Choroid plexus epithelial cell (primary cell): ENCODE measurements at places on chromosomes 5 and 9.

GRCh38 chr5:94784536-94785505 lies 166.4 kb downstream of the SLF1 start:
- DNase-seq, result peak; percentile 20

GRCh38 chr9:133280392-133280791 lies 5.4 kb upstream of the ABO start:
- no peak for DNase-seq

GRCh38 chr5:171639205-171639621 lies 146.4 kb upstream of the SMIM23 start:
- DNase-seq, result no peak

- no peak for DNase-seq
Measured at GRCh38 chr9:134388289-134388808, 62.1 kb downstream of the RXRA start.

DNA sequence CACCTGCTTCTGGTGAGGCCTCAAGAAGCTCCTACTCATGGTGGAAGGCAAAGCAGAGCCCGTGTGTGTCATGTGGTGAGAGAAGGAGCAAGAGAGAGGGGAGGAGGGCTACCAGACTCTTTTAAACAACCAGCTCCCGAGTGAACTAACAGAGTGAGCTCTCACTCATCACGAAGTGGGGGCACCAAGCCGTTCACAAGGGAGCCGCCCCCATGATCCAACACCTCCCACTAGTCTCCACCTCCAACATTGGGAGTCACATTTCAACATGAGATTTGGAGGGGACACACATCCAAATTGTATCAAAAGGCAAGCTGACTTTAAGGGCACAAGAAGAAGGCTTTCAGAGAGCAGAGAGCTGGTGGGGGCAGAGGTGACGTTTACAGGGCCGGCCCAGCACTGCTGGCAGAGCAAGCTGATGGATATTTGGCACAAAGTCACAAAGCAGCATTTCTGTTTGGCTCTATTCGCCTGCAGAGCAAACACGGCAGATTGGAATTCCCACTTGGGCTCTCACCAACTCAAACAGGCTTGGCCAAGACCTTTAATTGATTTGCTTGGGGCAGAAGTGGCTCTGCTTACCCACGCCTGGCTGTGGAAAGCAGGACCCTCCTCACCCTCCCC lies 20.0 kb downstream of the PITX1 start:
- no peak for DNase-seq

DNA sequence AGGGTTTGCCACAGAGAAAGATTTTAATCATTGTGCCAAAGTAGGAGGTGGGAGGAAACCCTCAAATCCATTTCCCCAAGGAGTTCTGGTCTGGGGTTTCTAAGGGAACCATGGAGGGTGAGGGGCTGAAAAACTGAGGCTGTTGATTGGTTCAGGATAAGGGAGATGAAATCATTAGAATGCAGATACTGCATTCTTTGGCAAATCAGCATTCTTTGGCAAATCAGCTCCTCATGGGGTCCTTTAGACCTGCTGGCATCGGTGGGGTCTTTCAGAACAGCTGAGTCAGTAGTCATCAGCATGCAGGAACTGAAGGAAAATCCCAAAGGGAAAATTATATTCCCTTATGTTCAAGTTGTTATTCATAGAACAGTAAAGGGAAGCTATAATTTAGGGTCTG lies 585.5 kb downstream of the ISL1 start:
- DNase-seq, result no peak

GRCh38 chr9:105679257-105680022 lies 14.9 kb upstream of the TMEM38B start:
- DNase-seq, result no peak

- peak; percentile 54 for DNase-seq
Measured at GRCh38 chr5:81525690-81526089, 131.8 kb upstream of the ACOT12 start.

DNA sequence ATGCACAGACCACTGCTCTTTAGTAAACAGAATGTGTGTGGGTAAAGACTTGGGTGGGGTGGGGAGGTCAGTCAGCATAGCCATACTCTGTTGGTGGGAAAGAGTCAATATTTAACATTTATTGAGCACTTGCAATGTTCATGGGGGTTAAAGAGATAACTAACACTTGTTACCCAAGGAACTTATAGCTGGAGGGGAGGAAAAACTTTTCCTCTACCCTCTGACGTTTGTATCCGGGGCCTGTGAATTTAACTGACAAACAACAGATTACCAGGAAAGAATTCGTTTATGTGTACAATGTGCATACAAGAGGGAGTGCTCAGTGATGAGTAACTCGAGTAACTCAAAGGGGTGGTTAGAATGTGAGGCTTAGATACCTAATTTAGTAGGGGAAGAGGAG lies 6.8 kb upstream of the CLINT1 start:
- DNase-seq, result no peak

GRCh38 chr9:104456831-104457230 lies 47.2 kb upstream of the OR13F1 start:
- DNase-seq, result no peak

DNA sequence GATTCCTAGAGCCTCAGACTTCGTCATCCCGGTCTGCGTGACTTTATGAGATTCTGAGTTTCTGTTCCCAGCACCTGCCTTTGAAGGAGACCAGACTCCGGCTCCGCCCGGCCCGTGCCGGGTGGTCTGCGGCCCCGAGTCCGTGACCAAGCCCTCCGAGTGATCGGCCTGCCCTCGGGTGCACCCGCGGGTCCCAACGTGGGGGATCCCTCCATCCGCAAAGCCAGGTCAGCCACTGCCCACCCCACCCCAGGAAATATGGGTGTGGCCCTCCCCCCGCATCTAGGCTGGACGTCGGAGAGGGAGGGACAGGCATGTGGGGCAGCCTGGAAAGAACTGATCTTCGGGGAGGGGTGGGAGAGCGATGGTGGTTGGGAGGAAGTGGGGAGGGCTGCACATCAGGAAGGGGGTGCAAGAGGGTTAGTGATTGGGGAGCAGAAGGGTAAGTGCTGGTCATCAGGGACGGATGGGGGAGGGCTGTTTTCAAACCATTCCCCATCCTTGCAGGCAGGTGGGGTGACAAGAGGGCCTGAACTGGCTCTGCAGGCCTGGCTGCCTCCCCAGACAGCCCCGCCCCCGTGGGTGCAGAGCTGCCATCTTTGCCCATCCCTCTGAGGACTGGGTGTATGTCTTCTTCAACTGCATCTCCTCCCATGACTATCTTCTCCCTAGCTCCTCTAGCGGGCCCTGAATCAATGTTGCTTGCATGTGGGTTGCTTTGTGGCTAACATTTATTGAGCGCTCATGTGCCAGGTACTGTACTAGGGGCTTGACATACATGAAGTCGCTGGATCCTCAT lies 747 bp downstream of the LRSAM1 start:
- peak; percentile 52 for DNase-seq

GRCh38 chr5:151234476-151235238 lies 10.8 kb upstream of the CCDC69 start:
- DNase-seq, result peak; percentile 94

DNA sequence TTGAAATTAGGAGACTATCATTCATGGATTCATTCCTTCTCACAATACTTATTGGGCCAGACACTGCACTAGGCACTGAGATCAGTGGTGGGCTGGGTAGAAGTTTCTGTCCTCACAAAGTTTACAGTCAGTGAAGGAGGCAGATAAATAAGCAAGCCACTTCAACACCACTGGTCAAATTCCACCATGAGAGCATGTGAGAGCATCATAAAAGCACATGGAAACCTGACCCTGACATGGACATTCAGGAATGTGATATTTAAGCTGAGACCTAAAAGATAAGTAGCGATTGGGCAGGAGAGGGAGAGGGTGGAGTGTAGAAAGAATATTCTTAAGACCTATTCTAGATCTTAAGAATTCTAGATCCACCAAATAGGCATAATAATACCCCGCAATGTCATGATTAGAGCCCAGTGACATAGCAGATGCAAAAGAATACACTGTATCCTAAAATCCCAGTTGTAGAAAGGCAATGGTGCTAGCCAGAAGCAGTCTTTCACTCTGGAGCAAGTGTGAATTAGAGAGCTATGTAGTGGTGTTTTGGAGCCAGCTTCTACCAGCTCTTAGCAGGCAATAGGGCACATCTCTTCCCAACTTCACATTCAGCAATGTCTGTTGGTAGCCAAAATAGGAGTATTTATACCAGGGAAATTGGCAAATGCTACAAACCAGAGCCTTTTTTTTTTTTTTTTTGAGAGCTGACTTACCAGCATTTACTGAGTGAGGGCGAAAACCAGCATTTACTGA lies 46.4 kb downstream of the SH3RF2 start:
- peak; percentile 45 for DNase-seq

- DNase-seq, result peak; percentile 17
Measured at GRCh38 chr5:43231977-43232376, 40.0 kb downstream of the NIM1K start.

- DNase-seq, result no peak
Measured at GRCh38 chr5:72328172-72328571, 8.0 kb downstream of the PTCD2 start.

GRCh38 chr9:85430659-85431338 lies 311.0 kb downstream of the AGTPBP1 start:
- DNase-seq, result no peak

DNA sequence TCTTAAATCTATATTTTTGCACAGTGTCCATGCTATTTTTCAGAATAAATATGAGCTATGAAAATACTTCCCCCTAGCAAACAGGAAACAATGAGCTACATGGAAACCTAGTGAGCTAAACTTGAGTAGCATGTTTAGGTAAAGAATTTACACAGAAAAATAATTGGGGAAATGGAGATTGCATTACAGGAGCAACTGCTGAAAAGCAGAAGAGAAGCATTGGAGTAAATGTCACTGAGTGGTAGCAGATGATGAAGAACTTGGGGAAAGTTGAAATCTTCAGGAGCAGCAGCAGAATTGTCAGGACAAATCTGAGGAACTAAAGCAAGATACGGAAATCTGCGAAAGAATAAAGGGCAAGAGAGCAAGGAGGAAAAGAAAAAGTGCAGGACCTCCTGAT lies 610.3 kb downstream of the TLE1 start:
- no peak for DNase-seq

- no peak for DNase-seq
Measured at GRCh38 chr9:133493845-133494540, 15.1 kb upstream of the SLC2A6 start.

DNA sequence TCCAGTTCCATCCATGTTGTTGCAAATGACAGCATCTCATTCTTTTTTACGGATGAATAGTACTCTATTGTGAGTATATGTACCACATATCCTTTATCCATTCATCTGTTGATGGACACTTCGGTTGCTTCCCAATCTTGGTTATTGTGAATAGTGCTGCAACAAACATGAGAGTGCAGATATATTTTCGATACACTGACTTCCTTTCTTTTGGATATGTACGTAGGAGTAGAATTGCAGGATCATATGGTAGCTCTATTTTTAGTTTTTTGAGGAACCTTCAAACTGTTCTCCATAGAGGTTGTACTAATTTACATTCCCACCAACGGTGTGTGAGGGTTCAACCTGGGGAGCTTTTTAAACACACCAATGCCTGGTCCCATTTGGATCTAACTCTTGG lies 22.3 kb downstream of the GALNT12 start:
- no peak for DNase-seq

DNA sequence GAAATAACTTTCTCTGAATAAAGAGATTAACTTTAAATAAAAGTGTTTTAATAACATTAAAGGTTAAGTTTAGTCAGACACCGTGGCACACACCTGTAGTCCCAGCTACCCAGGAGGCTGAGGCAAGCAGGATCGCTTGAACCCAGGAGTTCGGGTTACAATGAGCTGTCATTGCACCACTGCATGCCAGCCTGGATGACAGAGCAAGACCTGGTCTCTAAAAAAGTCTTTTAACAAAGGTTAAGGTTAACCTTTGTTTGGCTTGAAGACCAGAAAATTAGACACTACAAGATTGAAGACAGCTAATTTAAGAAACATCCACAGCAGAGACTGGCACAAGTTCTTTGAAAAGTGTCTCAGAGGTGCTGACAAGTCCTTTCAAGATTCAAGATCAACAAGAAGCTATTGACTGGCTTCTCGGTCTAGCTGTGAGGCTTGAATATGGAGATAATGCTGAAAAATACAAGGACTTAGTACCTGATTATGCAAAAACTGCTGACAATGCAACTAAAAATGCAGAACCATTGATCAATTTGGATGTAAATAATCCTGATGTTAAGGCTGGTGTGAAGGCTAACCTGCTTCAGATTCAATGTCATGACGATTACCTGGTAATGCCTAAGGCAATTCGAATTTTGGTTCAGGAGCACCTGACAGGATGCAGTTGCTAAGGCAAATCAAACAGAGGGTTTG lies 48.8 kb downstream of the FAM81B start:
- no peak for DNase-seq

- no peak for DNase-seq
Measured at GRCh38 chr5:103298117-103298516, 39.6 kb downstream of the MACIR start.

- no peak for DNase-seq
Measured at GRCh38 chr5:170571875-170572852, 68.3 kb downstream of the KCNIP1 start.

DNA sequence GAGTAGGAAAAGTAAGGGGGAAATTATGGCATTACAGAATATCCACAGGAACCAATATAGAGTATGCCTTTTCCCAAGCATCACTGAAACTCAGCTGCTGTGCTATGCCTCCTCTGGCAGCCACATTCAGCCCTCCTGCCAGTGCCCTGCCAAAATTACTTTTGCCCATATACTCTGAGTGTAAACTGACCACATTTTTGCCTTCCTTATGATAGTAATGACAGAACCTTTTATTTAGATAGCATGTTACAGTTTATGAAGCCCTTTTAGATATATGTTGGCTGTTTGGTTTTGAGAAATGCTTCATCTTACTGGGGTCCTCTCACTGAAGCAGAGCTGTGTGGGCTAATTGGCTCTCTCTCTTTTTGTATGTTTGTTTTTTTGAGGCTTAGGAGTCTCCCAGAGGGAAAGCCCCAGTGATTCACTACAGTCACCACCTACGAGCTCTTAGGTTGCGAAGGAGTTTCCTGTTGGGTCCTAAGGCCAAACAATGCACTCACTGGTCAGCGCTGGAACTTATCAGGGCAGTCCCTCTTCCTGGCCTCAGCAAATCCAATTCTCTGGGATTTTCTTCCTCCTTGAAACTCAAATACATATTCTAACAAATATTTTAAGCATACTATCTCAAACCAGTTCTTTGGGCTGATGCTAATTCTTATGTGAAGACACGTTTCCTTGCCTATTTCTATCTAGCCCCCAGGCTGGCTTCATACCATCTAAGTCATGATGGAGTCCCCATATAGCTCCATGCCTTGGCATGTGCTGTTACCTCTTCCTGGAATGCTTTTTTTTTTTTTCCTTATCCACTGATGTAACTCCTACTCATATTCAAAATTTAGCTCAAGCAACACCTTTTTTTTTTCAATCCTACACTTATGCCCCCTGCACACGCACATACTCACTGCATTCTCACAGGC lies 3.7 kb downstream of the PHF24 start:
- peak; percentile 70 for DNase-seq
